ENCODE measurements at places on chromosomes 4 and X.

DNA sequence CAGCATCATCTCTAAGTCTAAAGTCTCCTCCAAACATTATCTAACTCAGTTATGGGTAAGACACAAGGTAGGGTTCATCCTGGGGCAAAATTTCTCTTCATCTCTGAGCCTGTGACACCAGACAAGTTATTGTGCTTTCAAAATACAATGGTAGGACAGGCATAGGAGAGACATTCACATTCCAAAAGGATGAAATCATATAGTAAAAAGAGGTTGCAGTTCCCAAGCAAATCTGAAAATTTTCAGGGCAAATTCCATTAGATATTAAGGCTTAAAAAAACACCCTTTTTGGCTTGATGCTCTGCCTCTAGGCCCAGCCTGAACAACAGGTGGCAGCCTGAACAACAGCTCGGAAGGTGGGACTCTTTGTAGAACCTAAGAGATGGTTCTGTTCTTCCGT lies 448.3 kb upstream of the SLIT2 start:
- DNase-seq: no peak

DNA sequence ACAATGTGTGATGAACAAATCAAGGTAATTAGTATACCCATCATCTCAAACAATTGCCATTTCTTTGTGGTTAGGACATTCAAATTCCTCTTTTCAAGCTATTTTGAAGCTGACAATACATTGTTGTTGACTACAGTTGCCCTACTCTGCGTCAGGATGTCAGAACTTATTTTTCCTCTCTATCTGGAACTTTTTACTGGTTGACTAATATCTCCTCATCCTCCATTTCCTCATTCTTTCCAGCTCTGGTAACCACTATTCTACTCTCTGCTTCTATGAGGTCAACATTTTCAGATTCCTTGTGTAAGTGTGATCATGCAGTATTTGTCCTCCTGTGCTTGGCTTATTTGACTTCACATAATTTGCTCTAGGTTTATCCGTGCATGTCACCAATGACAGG lies 240.5 kb upstream of the HS3ST1 start:
- no peak for DNase-seq

- DNase-seq: no peak
Observed at GRCh38 chrX:50614460-50614859, 143.8 kb upstream of the DGKK start.

- DNase-seq: no peak
Observed at GRCh38 chrX:44747317-44747716, 96.5 kb upstream of the DUSP21 start.

GRCh38 chr4:13920111-13920875 lies 292.8 kb upstream of the BOD1L1 start:
- DNase-seq: no peak

DNA sequence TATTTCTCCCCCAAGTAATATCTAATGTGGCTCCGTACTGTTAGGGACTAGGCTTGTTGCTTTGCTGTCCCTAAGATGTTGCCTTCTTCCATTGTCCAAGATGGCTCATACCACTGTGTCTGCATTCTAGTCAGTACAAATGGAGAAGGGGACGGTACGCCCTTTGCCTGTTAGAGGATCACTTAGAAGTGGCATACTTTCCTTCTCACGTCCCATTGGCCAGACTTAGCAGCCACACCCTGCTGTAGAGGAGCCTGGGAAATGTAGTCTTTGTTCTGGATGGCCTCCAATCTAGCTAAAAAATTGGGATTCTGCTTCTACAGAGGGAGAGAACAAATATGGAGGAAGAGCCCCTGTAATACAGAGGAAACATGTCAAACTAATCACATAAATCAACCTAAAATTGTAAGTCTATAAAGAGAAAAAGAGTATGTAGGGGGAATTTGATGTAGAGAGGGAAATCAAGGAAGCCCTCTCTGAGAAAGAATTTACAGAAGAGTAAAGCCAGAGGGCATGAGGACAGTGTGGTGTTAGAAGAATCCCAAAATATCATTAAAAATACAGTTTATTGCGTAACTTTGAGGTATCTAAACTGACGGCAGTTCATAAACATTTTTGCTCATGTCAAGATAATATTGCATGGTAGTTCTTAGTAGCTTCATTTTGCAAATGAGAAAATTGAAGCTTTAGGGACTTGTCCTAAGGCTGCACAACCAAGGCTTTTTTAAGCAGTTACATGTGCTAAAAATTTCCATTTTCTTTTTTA lies 15.1 kb downstream of the PRIMPOL start:
- DNase-seq: no peak

DNA sequence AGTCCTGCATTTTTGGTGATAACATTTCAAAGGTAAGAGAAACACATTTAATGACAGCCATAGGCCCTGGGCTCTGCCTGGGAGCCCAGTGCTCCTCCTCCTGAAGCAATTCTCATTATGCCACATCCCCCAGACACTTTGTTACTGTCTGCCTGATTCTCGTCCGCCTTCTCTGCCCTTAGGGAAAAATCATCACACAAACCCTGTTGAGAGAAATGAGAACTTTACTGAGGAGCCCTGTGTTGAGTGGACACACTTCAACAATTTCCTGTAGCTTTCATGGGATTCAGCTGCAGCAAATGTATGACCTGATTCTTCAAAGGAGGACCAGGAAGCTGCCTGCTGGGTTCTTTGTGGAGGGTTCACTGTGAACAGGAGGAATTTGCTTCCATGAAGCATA lies 566.5 kb upstream of the FRG1 start:
- DNase-seq: no peak

All from activated naive CD4-positive, alpha-beta T cell treated with anti-CD3 and anti-CD28 coated beads, Interleukin-2, amount 50 U/mL, for 16 hours (primary cell).